NCI-H69 (cell line): ENCODE measurements at places on chromosomes 1 and 21.

DNA sequence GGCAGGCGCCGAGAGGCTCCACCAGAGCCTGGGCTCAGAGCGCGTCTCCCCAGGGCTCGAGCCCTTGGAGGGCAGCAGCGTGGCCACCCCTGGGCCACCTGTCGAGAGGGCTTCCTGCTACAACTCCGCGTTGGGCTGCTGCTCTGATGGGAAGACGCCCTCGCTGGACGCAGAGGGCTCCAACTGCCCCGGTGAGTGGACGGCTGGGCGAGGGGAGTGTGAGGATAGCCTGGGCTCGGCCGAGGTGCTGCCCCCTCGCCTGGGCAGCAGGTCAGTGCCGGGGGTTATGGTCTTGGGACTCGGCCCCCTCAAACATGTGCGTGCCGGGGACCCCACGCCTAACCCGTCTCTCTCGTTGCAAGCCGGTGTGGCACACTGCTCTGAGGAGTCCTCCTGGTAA is 26.8 kb downstream of the AGRN start:
- no peak for DNase-seq

DNA sequence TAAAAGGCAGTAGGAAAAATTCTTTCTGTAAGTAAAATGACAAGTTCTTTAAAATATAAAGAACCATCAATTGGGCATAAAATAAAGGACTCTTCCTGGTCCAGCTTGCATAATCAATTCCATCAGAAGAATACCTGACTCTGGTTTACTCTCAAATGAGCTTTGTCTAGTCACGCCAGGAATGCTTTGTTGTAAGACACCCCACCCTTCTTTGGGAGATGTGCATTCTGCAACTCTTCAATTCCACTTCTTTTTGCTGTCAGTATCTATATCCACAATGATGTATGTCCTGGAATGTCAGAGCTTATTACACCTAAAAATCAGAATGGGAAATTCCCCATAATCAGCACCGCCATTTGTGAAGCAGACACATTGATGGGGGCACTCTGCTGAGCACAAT is 76.1 kb downstream of the PTPN14 start:
- no peak for DNase-seq

DNA sequence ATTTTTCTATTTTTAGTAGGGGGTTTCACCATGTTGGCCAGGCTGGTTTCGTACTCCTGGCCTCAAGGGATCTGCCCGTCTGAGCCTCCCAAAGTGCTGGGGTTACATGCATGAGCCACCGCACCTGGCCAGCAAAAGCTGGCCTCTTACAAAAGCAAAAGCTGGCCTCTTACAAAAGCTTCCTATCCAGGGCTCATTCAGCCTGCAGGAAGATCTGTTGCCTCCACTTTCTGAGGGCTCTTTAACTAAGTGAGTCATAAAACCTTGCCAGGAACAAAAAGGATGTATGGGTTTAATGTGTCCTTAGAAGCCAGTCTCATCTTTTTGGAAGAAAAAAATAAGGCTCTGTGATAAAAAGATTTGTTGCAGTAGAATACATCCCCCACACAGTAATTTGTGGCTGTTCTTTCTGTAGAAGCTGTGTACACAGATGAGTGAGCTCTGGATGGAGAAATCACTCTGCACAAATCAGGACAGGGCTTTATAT is 15.0 kb downstream of the HTR1D start:
- DNase-seq = peak; percentile 2

DNA sequence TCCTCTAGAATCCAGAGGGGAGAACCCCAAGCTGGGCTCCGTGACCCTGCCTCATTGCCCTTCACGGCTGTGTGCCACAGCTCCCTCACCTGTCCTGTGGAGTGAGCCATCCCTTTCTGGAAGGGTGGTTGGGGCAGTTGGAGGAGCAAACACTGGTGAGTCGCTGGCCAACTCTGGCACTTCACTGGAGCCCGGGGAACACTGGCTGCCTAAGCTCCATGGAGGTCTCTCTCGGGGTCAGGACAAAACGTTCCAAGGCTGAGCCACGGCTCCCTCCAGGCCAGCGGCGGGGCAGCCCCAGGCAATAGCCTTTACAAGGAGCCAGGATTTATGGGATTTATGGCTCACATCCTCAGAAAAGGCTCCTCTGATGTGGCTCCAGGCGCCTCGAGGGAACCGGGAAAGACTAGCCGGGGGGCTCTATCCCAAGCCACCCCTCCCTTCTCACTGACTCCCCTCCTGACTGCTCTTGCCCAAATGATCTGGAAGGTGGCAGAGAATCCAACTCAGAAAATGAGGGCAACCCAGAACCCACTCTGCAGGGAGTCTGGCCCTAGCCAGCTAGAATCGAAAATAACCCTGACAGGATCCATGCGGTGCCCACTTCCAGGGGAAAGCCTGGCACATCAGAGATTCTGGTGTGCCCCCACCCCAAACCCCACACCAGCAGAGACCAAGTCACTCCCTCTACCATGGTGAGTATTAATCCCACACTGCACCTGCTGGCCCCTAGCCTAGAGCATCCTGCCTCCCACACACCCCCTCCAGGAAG is 75.2 kb downstream of the GLIS1 start:
- no peak for DNase-seq

DNA sequence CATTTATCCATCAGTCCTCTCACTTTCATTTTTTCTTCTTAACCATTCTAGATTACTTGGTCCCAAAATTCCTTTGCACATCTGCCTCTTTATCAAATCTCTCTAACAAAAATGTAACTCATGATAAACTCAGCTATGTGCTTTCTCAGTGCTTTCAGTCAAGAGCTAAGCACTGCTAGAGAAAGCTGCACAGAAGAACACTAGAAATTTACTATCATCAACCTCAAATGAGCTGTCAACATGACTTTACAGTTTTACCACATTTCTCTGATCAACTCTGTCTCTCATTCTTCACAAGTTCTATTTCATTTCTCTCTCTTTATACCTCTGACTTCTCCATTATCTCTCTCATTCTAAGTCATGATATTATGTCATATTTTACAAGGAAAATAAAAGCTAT is 54.2 kb upstream of the PRKACB start:
- DNase-seq = no peak

- DNase-seq = peak; percentile 76
Observed at GRCh38 chr1:157156058-157156541, 17.9 kb upstream of the ETV3 start.

- peak; percentile 3 for DNase-seq
Observed at GRCh38 chr1:35655196-35655595, 13.9 kb upstream of the PSMB2 start.

DNA sequence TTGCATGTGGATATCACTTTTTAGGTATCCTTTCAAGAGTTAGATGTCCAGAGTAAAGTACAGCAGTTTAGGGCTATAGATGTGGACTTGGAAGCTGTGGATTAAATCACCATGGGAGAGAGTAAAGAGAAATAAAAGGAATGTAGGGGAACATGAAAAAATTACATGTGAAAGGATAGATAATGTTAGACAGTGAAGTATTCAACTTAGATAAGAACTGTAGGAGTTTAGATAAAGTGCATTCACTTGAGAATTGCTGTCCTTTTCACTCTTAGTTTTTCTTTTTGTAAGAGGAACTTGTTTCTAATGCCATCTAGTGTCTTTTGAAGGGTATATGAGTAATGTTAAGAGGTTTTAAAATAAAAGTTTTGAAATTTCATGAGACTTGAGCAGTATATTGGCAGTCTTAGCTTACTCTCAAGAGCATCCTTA is 40.1 kb downstream of the MAST2 start:
- DNase-seq = no peak

DNA sequence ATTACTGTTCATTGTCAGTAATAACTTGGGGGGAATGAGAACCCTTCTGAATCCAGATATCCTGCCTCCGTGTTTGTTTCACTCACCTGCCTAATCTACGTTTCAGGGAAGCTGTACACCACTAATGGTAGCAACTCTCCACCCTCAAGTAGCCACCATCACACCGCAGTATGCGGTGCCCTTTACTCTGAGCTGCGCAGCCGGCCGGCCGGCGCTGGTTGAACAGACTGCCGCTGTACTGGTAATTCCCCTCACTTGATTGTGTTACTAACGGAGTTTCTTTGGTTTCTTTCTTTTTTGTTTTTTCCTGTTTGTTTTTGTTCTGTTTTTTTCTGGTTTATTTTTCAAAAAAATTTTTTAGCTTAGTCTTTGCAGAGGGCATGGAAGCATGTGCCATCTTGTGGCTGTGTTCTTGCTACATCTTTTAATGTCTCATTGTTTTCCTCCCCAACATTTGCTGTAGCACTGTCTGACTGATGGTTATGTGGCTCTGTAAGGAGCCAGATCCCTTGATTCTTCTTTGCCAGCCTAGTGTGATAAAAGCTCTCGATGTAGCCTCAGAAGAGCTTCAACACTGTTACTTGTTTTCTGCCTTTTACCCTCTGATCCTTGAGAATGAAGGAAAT is 15.9 kb upstream of the OLFML3 start:
- no peak for DNase-seq

- DNase-seq = peak; percentile 4
Observed at GRCh38 chr1:55034476-55035133, 4.7 kb upstream of the PCSK9 start.

- DNase-seq = no peak
Observed at GRCh38 chr21:14900611-14901010, 164.2 kb downstream of the NRIP1 start.

- DNase-seq = peak; percentile 1
Observed at GRCh38 chr21:27802816-27803475, 836.1 kb upstream of the ADAMTS5 start.

GRCh38 chr1:73306899-73307555 is 890.9 kb downstream of the LRRIQ3 start:
- DNase-seq = no peak

DNA sequence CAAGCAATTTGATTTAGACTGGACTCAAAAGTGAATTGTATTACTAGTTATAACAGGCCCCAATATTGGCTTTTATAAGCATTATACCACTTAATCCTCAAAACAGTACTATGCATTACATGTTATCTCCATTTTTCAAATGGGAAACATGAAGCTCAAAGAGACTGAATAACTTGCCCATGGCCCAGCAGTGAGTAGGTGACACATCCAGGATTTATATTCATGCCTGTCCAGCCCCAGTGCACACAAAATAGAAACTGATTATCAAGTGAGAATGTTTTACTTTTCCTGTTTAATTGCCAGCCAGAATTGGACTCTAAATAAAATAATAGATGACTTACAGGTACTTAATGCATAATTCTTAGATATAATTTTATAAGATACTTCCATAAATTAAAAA is 82.9 kb downstream of the NIBAN1 start:
- no peak for DNase-seq

DNA sequence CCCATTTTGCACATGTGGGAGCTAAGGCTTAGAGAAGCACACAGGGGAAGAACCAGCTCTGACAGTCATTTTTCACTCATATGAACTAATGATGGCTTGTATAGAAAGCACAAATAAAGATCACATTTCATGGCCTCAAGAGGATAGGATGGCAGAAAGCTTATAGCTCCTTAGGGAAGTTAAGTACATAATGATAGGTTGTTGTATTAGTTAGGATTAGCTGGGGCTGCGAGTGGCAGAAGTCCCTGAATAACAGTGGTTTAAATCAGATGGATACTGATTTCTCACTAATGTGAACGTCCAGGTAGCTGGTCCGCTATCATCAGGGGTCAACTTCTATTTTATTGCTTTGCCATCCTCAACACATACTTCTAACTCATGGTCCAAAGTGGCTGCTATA is 284.0 kb downstream of the RPS6KC1 start:
- peak; percentile 90 for DNase-seq

DNA sequence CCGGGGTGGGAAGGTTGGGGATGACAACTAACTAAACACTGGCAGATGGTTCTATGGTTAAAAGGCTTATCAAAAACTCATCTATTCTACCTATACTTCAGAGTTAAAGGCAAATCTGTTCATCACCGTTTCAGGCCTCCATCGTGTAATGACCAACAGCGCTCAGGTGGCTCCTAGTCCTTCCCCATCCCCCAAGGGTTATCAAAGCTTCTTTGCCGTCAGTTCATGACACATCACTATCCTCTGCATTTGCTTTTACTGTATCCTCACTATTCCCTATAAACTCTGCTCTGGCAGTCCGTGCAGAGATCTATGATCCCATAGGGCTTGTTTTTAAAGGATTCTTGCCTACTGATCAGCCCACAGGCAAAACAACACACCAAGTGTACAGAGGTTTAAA is 8.2 kb downstream of the HMGN1 start:
- DNase-seq = no peak

GRCh38 chr21:32035617-32036016 is 162.8 kb downstream of the HUNK start:
- no peak for DNase-seq

DNA sequence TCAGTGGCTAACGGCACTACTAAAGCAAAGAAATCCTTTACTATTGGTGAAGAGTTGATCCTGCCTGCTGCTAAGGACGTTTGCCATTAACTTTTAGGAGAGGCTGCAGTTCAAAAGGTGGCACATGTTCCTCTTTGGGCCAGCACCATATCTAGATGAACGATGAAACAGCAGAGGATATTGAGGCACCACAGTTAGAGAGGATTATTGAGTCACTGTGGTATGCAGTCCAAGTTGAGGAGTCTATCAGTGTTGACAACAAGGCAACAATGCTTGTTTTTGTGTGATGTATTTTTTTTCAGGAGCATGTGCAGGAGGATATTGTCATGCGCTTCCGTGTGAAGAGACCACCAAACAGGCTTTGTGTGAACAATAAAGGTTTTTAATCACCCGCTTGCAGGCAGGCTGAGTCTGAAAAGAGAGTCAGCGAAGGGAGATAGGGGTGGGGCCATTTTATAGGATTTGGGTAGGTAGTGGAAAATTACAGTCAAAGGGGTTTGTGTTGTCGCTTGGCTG is 80.9 kb downstream of the UCHL5 start:
- no peak for DNase-seq

- DNase-seq = no peak
Observed at GRCh38 chr1:30661311-30661710, 62.1 kb downstream of the MATN1 start.

DNA sequence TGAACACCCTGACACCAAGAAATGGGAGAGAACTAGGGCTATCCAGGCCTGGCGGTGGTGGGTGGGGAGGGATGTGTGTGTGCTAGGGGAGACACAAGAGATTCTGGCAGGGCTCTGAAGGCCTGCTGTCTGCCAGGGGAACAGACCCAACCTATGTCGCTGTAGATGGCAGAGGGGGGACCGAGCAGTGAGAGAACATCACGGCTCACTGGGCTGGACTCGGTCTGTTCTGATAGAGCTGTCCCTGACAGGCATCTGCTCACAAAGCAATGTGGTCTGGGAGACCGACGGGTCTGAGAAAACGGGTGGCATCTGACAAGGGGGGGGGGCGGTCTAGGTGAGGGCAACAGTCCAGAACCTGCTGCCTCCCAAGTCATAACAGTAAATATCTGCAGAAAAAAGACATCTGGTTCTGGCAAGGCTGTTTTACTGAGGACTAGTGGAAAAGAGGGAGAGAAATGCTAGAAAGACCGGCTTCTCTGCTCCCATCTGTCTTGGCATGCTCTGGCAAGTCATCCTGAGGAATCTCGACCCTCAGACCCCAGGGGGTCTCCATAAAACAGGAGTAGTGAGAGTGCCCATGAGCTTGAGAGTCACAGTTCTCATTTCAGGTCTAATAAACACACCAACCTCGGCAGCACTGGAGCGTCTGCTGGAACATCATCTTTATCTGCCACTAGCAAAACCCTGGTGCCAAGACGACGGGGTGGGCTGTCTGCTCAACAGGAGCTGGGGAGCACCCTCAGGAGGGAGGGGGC is 36.5 kb downstream of the SLC66A1 start:
- no peak for DNase-seq

- DNase-seq = no peak
Observed at GRCh38 chr1:158330391-158331105, 783 bp downstream of the CD1B start.

- DNase-seq = peak; percentile 74
Observed at GRCh38 chr1:242524571-242525359, at the start of gene PLD5. PLD5 (minus strand) TSS chr1:242524697.

GRCh38 chr1:151718011-151718431 is 1.4 kb upstream of the CELF3 start:
- DNase-seq = peak; percentile 80
